ENCODE measurements at places on chromosomes 13 and 19. TPM values are rescaled to one million over a fixed set of nuclear protein-coding genes. Genes with fewer than 3 reads are reported as not detected.

Gene CDX2
- not detected for total RNA-seq

Gene ATP8A2
- 0.92 TPM for total RNA-seq

Gene PABPC3
- total RNA-seq, result 1.9 TPM

Gene ZNF729
- total RNA-seq, result not detected

Gene ICAM5
- total RNA-seq, result 5.0 TPM

Gene ADM5
- total RNA-seq, result 6.2 TPM

Gene GJA3
- 0.32 TPM for total RNA-seq

Gene DENND1C
- total RNA-seq, result 58.2 TPM

DNA sequence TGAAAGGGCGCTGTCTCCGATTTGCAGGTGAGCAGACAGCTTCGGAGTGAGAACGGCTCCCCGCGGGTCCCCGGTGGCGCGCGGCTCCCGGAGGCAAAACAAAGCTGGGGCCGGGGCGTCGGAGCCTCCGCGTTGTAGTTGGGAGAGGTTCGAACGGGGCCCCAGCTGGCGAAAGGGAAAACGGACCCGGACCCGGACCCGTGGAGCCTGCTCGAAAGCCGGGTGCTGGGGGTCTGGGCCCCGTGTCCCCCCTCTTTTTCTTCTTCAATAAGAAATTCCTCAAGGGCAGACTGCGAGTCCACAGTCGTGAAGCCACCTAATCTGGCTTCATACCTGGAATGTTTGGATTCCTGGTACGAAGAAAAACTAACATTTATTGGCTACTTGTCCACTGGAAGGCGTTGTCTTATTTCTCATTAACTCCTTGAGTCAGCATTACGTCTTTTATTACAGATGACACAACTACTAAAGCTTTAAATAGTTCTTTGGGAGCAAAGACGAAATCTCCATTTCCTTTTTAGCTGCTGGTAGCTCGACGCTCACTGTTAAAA lies 632 bp upstream of the MTIF3 start:
- no peak for DNase-seq

DNA sequence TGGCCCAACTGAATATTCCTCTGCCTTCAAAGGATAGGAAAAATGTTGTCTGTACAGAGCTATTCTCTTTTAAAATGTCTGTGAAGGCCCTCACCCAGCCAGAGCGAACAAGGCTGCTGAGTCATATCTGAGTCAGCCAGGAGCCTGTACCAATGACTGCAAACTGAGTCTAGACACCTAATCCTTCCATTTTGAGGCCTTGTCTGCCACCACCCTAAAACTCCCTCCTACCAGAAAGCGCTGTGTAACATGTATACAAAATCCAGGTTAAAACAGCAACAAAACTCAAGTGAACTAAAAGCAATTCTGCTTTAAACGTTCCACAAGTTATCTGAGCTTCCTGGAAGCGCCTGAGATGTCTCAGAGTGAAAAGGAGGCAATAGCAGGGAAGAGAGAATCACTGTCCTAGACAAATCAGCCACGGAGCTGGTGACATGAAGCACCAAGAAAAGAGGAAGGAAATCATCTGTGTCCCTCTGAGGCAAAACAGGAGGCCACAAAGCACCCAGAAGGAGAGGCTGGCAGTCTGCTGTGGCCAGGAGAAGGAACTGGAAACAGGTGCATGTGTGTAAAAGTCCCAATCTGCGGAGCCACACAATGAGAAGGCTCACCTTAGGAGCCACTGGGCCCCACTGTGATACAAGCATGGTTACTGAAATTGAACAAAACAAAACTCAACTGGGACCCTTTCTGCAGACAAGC lies 10.2 kb downstream of the DHRS12 start:
- peak; percentile 67 for DNase-seq

GRCh38 chr19:8324186-8325050 lies 3.1 kb downstream of the RPS28 start:
- DNase-seq, result no peak

DNA sequence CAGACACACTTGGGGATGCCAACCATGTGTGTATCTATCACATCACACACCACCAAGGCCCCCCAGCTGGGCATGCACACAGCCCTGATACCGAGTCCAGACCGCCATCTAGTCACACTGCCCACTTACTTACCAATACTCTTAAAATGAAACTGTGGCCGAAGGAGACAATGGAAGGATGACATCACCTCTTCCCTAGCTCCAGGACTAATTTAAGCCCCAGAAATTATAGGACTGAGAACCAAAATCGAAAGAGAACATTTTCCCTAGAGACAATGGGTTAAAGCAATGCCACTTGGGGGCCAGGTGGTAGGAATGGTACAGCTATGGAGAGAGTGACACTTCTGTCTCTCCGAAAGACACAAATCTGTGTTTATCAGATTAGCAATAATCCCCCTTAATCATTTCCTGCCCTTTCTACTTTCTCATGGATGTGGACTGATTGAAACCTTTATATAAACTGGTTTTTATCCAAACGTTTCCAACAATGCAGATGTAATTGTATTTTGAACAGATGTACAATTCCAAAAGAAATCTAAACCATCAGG lies 663 bp upstream of the GGACT start:
- DNase-seq, result no peak

GRCh38 chr19:16361254-16361653 lies 36.6 kb downstream of the KLF2 start:
- DNase-seq, result no peak

DNA sequence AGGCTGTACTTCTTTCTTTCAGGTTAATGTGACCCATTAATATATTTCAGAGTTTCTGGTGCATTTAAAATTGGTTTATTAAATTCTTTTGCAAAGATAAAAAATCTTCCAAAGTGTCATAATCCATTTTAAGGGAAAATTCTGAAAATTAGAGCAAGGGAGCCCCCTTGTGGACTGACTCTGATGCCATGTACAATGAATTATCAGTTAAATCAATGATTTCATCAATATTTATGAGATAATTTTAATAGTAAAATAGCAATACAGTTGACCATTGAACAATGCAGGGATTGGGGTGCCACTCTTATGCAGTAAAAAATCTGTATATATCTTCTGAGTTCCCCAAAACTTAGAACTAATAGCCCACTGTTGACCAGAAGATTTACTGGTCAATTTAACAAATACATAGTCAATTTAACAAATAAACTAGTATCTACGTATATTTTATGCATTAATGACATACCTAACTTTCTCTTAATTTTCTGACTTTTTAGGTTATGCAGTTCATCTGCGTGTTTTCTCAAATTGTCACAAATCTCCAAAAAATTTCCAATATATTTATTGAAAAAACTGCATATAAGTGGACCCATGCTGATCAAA lies 479.1 kb upstream of the MIR17HG start:
- peak; percentile 19 for DNase-seq

GRCh38 chr19:5561559-5561958 lies 6.2 kb downstream of the TINCR start:
- DNase-seq, result no peak

DNA sequence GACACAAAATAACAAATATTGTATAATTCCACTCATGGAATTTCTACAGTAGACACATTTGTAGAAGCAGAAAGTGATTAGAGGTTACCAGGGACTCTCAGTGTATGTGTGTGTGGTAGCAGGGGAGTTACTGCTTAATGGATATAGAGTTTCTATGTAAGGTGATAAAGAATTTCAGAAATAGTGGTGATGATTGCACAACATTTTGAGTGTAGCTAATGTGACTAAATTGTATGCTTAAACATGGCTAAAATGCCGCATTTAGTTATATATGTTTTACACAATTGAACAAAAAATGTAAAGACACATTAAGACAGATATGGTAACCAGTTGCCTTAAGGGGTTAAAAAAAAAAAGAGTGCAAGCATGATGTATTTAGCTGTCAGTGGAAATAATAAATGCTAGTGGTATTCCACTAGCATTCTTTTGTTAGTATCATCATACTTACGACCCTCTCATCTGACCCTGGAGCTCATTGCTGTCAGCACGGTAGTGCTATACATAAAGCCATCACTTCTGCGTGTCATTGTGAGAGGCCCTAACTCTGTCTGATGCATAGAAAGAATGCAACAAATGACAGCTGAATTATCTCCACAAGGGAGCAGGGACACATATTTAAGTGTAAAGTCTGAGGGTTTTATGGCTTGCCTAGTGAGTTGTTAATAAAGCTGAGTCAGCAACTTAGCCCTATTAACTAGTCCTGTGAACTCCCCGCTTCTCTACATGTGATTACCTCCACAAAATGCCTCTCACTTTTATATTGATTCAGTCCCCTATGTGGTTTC lies 134.1 kb upstream of the RXFP2 start:
- DNase-seq, result no peak

GRCh38 chr13:75482070-75482819 lies at the start of gene TBC1D4:
Gene TBC1D4 (minus strand): TSS chr13:75482169. CDS start chr13:75481767, 402 bp downstream.
- DNase-seq, result peak; percentile 79

DNA sequence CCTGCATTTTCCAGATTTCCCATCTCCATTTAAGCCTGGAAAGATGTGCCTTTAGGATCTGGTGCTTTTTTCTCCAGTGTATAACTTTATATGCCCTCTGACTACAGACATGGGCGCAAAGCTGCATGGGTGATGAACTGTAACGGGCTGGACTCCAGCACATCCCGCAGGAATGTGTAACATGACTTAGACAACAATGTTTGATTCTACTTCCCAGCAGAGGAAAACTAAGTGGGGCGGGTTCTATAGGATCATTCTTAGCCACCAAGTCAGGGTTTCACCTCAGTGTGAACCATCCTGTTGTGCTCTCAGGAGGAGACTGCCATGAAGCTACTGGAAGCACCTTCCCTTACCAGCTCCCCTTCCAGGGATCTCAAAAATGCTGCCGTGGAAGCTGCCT lies 93.2 kb upstream of the SERP2 start:
- no peak for DNase-seq

GRCh38 chr13:113445791-113446487 lies 7.3 kb downstream of the ADPRHL1 start:
- no peak for DNase-seq

DNA sequence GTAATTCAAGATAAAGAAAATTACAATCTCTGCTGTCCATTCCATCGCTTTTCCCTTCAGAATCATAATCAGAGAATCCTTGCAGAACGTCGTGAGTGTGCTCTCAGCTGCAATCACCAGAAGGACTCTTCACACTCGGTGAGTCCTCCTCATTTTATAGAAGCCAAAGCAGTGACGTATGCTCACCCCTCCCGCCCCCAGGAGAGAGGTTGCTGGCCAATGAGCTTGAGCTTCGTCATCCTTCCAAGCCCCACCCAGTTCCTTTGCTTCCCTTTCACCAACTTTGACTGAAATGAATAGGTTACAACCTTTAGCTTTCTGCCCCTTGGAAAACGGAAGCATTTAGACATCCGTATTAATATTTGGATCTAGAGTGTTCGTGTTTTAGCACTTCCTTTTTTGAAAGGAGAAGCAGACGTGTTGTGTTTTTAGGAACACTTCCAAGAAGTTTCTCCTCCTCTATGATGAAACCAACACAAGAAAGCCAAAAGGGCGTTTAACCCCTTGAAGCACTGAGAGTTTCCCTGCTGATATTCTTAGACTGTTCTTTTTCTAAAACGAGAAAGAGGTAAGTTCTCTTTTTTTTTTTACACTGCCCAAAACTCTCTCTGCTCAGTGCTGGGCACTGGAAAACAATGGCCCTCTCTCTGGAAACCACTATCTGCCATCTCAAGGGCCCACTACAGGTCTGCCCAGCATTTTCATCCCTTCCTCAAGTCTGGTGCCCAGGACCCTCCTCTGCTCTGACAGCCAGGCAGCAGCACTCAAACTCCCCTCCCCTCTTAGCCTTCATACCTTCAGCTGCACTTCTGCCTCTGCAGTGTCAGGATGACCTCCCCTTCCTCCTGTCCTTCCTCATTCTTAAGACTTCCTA lies 44.3 kb upstream of the CEACAM21 start:
- peak; percentile 92 for DNase-seq

GRCh38 chr19:21749090-21749489 lies 18.3 kb downstream of the ZNF100 start:
- no peak for DNase-seq

GRCh38 chr13:44158881-44159632 lies 214.6 kb upstream of the SERP2 start:
- no peak for DNase-seq

DNA sequence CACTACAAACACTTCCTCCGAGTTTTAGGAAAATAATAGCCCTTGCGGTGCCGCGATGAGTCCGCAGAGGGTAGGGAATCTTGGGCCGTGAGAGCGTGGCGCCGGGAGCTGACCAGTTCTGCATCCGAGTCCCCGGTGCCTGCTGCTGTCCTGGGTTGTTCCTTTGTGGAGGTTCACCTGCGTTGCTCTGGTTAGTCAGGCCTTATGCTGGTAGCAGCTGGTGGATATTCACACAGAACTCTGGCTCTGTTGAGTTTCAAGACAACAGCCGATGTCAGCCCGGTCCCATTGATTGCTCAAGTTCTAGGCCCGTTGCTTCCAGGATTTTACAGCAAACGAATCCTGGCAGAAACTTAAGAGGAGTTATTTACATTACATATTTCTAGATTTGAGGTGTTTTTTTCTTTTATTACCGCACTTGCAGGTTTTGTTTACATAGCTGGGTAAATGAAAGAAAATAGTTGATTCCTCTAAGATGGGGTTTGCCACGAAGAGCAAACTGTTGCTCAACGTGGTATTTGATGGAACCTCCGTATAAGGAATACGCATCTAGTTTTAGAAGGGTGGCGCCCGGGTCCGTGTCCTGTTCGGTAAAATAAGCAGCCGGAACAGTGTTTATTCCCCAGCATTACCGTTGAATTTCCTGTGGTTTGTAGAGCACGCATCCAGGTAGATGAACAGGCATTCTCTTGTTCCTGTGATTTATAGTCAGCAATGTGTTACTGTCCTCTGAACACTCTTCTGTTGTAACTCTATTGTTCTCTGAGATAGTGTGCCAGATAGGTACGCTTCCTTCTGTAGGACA lies 1.3 kb downstream of the CLDN10 start:
- peak; percentile 2 for DNase-seq

DNA sequence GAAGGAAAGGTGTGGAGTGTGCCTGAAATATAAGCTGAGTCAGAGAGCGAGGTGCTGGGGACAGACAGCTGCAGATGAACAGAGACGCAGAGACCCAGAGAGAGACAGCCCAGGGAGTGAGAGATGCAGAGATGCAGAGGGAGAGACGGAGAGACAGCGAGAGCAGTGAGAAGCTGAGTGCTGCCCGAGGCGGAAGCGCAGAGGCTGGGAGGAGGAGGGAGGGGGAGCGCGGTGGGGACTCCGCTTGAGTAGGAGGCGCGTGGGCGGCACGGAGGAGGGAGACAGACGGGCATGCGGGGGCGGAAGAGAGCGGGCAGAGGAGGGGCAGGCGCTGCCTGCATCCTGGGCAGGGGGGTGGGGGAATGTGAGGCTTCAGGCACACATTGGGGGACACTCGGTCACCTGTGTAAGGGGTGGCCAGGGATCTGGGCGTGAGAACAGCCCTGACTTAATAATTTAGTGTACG lies 25.7 kb downstream of the SLC8A2 start:
- DNase-seq, result peak; percentile 51

- DNase-seq, result no peak
Measured at GRCh38 chr19:49428547-49429451, 3.6 kb downstream of the GFY start.

DNA sequence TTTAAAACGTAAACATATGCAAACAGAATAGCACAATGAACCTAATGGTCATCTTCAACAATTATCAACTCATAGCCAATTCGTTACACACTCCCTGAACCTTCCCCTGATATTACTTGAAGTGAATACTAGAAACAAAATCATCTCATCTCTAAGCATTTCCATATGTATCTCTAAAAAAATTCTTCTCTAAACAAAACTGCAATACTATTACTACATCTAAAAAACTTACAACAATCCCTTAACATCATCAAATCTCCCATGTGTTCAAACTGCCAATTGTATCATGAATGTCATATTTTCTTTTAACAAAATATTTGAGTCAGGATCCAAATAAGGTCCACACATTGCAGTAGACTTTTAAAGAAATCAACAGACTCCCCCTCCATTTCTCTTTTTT lies 61.4 kb downstream of the FRY start:
- DNase-seq, result no peak

GRCh38 chr19:956766-957440 lies 27.2 kb upstream of the WDR18 start:
- DNase-seq, result no peak

All from activated CD8-positive, alpha-beta T cell treated with anti-CD3 and anti-CD28 coated beads for 36 hours (primary cell).